ENCODE measurements at places on chromosomes 2 and 18.
A peak's percentile ranks its signal among the peaks of the same experiment; 100 is the strongest.

GRCh38 chr18:37668971-37669747, 103.6 kb upstream of the CELF4 start:
- DNase-seq, result no peak

GRCh38 chr2:134225173-134225572, 28.7 kb upstream of the MGAT5 start:
- DNase-seq, result no peak

DNA sequence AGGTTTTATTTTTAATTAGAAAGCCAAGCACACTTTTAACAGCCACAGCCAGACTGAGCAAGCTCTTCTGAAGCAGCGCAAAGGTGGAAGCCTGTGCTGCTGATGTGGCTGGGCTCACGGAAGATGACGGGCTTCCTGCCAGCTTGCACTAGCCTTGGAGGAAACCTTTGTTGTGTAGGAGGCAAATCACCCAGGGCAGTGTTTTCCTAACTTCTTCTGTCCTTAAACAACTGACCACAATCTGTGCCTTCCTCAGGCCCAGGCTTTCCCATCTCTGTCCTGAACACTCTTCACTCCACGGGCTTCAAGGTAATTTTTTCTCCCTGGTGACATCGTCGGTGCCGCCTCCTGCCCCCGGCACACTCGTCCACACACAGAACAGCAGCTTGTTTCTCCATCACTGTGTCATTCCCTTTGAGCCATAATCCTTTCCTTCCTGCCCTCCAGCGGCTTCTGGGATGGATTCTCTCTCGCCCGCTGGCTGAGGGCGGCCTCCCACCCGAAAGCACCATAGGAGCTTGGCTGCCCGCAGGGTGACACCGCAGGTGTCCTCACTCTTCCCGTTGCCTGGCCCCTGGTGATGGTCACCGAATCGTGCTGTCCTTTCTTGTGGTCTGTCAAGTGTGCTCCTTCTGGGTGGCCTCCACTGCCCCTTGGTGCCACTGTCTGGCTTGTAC, 31.1 kb upstream of the INHBB start:
- DNase-seq, result peak; percentile 62

DNA sequence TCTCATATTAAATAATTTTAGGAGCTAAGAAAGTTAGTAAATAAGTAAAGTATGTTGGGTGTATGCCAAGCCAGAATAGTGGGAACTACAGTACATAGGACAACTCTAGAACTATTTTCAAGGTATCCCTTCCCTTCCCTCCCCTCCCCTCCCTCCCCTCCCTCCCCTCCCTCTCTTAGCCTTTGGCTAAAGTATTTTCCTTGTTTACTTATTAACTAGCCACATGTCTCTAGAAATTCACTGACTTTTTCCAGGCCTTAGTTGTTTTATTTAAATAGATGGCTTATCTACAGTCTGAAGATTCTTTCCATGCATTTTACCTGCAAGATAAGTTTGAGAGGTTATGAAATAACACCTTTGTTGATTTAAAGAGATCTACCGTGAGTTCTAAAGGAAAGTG, 402.1 kb downstream of the PARD3B start:
- no peak for DNase-seq

GRCh38 chr2:48162742-48163141, 256.4 kb upstream of the FBXO11 start:
- DNase-seq, result no peak

DNA sequence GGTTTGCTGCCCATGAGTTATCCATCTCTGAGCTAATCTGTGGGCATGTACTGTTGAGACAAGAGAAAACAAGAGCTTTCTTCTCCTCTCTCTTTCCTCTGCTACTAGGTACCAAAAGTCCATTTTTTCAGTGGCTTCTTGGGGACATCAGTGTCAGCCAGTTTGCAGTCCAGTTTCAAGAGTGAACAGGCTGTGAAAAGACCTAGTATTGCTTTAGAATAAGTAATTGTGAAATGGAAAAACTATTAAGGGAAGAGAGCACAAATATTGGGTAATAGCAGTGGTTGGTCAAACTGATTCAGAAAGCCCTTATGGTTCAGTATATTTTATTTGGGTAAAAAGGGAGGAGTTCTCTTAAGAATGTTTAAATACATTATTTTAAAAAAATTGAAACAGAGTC, 33.0 kb upstream of the MEP1B start:
- no peak for DNase-seq

DNA sequence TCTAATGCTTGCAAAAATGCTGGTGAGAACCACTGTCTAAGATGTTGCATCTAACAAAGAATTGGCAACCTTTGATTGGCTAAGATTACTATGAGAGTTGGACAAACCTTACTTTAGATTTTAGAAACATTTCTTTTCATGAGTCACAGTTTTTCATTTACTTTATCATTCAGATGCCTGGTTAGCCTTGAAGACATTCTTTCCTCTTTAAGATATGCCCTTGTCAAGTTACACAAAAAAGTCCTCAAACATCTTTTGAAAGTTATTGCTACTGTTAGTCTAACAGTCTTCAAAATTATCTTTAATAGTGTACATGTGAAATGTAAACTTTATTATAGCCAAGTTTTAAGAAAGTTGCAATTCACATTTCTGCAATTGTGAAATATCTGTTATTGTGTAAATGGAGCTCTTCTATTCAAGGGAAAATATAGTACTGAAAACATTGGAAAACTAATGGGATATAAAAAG, 276.3 kb downstream of the RND3 start:
- DNase-seq, result no peak

- no peak for DNase-seq
These were observed 177.6 kb downstream of the LAMA1 start for GRCh38 chr18:6939972-6940371.

DNA sequence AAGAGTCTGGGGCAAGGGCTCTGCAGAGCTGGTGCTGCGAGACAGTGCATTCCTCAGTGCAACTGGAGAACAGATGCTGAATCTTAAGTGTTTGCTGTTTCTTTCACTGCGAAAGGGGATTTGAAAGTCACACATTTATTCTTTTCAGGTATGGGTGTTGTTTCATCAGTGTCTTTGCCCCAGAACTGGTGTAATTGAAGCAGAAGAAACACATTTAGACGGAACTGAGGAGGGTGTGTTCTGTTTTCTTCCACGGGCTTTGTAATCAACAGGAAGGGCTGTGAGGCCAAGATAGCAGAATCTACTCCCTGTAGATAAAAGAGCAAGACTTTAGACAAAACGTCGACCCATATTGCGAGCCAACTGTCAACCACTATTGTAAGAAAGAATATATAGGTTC, 151.9 kb downstream of the EPHA4 start:
- DNase-seq, result peak; percentile 25

- no peak for DNase-seq
These were observed 137.4 kb downstream of the INSIG2 start for GRCh38 chr2:118225666-118226065.

GRCh38 chr18:58792086-58792485, 72.6 kb upstream of the ZNF532 start:
- no peak for DNase-seq

DNA sequence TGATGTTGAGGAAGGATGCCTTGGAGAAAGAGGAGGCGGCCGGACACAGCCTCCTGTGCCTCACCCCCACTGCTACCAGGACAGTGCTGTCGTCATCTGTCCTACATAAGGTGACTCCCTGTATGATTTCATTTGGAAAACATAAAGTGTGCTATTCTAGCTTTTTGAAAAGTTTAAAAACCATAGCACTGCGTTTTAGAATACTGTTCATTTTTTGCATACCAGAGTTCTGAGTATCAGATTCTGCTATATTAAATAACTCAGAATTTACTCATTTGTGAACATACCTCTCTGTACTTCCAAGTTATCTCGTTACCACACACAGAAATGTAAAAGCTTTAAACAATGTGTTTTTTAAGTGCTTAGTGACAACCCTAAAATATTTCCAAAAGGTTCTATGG, 302.9 kb downstream of the LRRTM1 start:
- DNase-seq, result no peak

DNA sequence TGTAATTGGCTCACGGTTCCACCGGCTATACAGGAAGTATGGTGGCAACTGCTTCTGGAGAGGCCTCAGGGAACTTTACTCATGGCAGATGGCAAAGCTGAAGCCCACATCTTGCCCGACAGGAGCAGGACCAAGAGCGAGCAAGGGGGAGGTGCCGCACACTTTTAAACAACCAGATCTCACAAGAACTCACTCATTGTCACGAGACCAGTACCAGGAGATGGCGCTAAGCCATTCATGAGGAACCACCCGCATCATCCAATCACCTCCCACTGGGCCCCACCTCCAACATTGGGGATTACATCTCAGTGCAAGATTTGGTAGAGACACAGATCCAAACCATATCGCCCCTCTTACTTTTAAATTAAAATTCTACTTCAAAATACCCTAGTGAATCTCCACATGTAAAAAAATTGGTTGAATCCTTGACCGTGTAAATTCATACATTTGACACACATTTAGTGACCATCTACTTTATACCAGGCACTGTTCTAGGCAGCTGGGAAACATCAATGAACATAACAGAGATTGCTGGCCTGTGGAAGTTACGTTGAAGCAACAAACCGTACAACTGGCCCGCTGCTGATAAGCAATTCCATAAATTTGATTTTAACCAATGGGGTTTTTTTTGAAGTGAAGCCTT, 87.6 kb downstream of the ALPK2 start:
- peak; percentile 46 for DNase-seq

Measured in CD4-positive, alpha-beta T cell treated with Interleukin-17A for 4 hours (primary cell).